Stimulated activated CD4-positive, alpha-beta T cell treated with anti-CD3 and anti-CD28 coated beads, Interleukin-1b, Interleukin-23, amount 100 ng/mL, for 1 hour (primary cell): ENCODE measurements at places on chromosomes 3 and 15.

GRCh38 chr15:65309882-65310418 lies 5.5 kb downstream of the RNU5B-1 start:
- no peak for DNase-seq

DNA sequence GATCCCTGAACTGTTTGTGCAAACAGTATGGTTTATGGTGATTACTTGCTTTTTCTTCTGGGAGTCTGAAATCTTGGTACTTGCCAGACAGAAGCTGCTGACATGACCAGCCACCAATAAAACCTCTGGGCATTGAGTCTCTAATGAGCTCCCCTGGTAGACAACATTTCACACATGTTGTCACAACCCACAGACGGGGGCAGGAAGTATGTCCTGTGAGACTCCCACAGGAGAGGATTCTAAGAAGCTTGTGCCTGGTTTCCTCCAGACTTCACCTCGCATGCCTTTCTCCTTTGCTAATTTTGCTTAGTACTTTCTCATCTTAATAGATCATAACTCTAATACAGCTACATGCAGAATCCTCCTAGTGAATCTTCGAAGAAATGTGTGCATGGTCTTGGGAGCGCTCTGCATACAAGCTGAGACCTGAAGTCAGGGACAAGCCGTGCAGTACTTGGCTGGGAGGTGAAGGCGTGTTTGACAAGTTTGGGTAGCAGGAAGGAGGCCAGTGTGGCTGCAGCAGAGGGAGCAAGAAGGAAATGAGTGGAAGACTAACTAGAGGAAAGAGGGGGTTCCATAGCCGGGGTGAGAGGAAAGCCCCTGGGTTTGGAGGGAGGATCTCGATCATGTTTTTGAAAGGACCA lies 49.0 kb downstream of the B3GNT5 start:
- no peak for DNase-seq

DNA sequence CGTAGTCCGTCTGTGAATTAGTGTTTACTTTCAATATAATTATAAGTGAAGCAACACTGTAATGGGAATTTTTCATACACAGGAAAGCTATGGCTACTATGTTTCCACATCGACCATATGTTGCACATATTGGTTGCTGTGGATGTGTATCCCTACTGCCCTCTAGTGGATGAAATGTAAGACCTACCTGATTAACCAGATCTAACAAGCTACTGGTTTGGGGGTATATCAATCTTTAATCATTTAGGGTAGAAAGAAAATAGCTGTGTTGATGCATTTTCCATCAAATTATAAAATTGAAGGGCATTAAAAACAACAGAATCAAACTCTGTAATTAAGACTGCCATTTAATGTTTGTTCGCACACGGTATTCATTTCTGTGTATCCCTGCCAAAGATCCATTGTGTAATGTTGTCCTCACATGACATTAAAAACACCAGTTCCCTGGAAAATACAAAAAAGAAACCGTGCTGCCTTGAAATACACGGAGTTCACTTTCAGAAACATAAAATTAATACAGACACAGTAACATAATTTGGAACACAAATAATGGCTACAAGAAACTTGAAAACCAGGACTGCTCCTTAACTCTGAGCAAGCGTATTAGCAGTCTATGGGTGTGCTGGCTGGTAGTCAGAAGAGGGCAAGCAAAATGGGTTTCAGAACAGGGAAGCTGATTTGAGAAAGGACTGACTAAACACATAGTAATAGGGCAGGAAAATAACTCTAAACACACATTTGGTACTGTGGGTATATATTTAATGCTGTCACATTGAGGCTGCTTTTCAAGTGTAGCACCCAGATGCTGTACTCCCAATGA lies 125.1 kb downstream of the TIGIT start:
- no peak for DNase-seq

GRCh38 chr3:155194973-155195957 lies 98.2 kb downstream of the STRIT1 start:
- no peak for DNase-seq

- DNase-seq, result no peak
Measured at GRCh38 chr15:89132611-89133507, 44.6 kb downstream of the ABHD2 start.

DNA sequence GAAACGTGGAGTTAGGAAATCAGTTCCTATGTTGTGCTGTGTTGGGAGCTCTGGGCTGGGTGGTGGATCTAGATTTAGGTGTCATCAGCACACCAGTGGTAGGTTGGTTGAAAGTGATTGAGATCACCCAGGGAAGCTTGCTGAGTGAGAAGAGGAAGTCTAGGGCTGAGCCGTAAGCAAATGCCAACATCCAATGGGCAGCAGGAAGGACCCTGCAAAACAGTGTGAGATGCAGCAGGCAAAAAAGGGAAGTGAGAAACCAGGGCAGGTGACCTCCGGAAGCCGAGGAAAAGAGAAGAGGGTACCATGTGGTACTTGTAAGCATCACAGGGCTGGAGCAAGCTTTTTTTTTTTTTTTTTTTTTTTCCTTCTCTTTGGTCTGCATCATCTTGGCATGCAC lies 15.9 kb upstream of the COPG1 start:
- no peak for DNase-seq

DNA sequence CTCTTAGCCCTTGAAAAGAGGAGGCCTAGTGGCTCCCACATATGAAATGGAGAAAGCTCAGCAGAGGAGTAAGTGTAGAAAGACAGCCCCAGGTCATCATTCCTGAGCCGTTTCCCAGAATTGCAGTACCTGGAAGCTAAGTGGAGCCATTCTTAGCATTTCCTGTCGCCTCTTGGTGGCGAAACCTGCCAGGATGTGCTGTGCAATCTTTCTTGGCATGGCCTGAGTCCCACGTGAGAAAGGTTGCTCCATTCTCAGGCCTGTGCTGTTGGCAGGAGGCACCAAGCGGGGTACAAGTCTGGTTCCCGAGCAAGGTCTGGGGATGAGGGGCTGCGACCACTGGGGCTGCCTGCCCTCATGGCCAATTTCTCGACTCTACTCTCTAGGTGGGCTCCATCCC lies 207.2 kb upstream of the TPM1 start:
- no peak for DNase-seq

DNA sequence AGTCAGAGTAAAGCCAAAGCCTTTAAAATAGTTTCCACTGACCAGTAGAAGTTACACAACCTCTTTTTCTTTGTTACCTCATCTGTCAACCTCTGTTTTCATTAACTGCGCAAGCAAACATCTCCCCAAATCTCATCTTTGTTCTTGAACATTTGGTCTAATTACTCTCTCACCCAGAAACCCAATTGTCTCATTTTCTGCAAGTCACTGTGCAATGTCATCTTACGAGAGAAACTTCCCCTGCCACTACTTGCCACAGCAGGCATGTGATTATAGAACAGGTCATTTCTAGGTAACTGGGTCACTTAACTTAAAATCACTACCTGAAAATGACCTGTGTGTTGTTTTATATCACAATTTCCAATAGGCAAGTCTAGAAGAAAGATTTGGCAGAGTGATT lies 159.4 kb downstream of the SI start:
- no peak for DNase-seq

DNA sequence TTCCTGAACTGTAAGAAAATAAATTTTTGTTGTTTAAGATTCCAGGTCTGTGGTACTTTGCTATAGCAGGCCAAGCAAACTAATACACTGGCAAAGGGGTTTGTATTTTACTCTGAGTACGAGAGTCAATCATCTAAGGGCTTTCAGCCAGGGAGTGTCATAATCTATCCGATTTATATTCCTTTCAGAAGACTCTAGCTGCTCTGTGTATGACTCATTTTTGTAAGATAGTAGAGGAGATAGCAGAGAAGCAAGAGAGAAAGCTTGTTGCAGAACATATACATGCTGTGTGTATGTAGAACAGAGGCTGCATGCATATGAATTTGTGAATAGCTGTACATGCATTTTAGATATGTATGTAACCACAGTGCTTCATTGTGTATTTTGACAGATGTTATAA lies 577.9 kb upstream of the EPHA6 start:
- no peak for DNase-seq

GRCh38 chr3:132598181-132598580 lies 1.1 kb downstream of the ACKR4 start:
- DNase-seq, result no peak

DNA sequence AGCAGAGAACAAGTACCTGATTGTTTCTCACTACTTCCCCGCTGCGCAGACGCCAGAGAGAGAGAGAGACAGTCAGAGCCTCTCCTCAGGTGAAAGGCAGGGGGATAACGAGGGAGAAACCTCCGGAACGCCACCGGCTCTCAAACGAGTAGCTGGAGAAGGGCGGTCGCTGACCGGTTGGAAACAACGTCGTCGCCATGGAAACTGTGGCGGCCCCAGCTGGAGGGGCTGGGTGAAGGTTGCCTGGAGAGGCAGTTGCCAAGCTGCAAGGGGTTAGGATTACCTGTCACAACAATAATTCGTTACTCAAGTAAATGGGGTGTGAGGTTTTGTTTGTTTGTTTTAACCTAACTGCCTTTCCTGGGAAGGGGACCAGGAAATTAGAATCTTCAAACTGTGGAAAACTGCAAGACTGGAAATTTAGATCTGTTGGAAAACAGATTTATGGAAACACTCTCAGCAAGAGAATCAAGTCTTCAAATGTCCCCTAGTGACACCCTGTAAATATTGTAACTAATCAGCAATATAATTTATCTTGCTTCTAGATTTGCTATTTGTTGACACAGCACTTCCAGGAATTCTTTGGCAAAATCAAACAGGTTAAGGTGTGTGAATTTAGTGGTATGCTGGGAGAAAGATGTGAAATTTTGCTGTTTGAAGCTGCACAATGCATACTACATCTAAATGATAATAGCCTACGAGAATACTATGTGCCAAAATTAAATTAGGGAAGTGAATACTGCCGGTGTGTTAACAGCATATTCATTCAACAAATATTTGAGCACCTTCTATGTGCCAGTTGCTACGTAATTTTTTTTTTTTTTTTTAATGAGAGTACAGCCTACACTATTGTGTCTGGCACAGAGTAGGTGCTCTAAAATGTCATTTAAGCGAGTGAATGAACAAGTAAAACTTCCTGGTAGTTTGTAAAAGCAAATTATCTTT lies at the start of gene DNAH12:
Gene DNAH12, minus strand, starts transcription at position 164 of the 945 bp plus-strand sequence. CDS start 1,474 bp downstream, outside the sequence.
- no peak for DNase-seq

- no peak for DNase-seq
Measured at GRCh38 chr15:76439542-76439941, 103.0 kb downstream of the ISL2 start.

- DNase-seq, result no peak
Measured at GRCh38 chr3:138210528-138210927, 23.4 kb downstream of the ARMC8 start.

DNA sequence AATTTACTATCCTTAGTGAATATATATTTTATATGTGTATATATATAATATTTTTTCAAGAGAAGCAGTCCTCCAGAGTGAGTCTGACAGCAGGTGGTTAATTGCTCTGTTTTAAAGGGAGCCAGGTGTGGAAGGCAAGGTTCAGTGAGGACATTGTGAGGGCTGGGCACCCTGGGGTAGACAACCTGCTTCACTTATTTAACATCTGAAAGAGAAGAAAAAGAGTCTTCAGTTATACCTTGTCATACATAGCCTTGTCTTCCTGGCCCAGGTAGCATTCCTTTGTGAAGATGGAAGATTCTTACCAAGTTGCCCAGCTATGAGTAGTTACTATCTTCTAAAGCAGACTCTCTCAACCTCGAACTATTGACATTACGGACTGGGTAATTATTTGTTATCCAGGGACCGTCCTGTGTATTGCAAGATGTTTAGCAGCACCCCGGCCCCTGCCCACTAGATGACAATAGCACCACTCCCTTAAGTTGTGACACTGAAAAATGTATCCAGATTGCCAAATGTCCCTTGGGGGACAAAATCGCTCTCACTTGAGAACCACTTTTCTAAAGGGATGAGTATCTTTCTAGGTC lies 336.0 kb upstream of the TRIM42 start:
- DNase-seq, result no peak

DNA sequence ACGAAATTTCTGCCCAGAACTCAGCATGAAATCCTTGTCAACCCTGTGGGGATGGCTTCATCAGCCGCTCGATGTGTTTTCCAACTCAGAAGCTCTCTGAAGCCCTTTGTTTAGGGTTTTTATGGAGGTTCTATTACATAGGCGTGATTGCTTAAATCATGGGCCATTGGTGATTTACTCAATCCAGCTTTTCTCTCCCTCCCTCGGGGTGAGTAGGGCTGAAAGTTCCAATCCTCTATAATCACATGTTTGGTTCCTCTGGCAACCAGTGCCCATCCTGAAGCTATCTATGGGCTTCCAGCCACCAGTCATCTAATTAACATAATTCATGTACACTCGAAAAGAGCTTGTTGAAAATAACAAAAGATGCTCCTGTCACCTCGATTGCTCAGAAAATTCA lies 51.6 kb downstream of the GATM start:
- no peak for DNase-seq

DNA sequence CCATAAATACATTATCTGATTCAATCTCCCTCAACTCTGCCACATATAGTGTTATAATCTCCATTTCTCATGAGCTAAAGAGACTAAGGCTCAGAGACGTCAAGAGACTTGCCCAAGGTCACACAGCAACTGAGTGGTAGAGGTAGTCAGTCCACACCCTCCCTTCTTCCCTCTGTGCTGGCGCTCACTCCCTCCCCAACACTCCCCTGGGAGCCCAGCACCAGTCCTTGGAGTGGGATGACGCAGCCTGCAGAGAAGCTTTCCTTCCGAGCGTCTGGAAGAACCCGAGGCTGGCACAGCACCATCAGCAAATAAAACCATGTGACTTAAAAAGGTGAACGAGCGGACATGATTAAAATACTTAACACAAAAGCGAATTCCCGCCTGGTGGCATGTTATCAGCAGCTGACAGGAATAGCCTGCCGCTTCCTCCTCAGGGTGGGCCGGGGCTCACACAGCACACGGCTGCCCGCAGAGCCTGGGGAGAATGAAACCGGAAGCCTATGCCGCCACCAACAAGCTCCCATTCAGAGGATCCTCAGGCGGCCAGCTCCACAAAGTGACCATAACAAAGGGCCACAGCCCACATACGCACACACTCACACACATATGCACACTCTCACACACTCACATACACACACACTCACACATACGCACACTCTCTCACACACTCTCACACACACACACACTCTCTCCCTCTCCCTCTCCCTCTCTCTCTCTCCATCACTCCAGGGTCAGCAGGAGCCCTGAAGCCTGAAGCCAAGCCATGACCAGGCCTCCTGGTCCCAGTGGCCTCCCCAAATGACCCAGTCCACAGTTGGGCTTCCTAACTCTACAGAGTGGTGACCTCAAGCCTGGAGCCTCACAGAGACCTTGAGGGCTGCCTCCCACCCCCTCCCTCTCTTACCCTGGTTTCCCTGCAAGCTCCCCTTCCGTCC lies 120.5 kb downstream of the XXYLT1 start:
- DNase-seq, result no peak

DNA sequence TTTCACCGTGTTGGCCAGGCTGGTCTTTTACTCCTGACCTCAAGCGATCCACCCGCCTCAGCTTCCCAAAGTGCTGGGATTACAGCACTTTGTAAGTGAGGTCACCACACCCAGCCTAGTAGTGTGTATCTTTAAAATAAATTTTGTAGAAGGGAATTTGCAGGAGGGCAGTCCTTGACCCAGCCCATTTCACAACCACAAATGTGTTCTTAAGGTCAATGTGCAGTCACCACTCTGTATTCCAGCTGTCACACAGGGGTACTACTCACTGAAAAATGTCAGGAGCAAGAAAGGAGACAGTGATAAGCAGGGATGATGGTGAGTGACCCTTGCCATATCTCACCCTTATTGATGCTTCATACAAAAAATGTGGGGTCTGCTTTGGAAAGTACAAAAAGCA lies 98.5 kb downstream of the FRMD5 start:
- no peak for DNase-seq

- no peak for DNase-seq
Measured at GRCh38 chr15:90870354-90871138, 2.2 kb downstream of the FURIN start.

GRCh38 chr15:64472161-64472560 lies 11.8 kb downstream of the ZNF609 start:
- no peak for DNase-seq
